ENCODE measurements at places on chromosomes 11 and 22.

GRCh38 chr11:99683933-99684332 is 663.2 kb downstream of the CNTN5 start:
- DNase-seq = no peak

- peak; percentile 84 for DNase-seq
Measured at GRCh38 chr11:105034813-105035620, at the start of gene CASP1. Gene CASP1 (minus strand): TSS chr11:105035144. CDS start chr11:105035113, 31 bp downstream.

- DNase-seq = no peak
Measured at GRCh38 chr22:22168190-22168940, 76.2 kb upstream of the VPREB1 start.

- no peak for DNase-seq
Measured at GRCh38 chr11:11965656-11966353, 42.6 kb downstream of the DKK3 start.

- DNase-seq = peak; percentile 50
Measured at GRCh38 chr11:102306817-102307726, 10.2 kb upstream of the BIRC3 start.

- peak; percentile 35 for DNase-seq
Measured at GRCh38 chr22:50314455-50315288, 7.2 kb upstream of the PLXNB2 start.

GRCh38 chr11:16155448-16155847 is 200.9 kb downstream of the SOX6 start:
- DNase-seq = no peak
